Right atrium auricular region (tissue), 2 donors: ENCODE measurements at places on chromosomes 2 and 18. TPM values are rescaled to one million over a fixed set of nuclear protein-coding genes. Genes with fewer than 3 reads are reported as not detected.

ABCB11 gene
- total RNA-seq, result 0.12 TPM

ABCG8 gene
- total RNA-seq, result not detected

DNA sequence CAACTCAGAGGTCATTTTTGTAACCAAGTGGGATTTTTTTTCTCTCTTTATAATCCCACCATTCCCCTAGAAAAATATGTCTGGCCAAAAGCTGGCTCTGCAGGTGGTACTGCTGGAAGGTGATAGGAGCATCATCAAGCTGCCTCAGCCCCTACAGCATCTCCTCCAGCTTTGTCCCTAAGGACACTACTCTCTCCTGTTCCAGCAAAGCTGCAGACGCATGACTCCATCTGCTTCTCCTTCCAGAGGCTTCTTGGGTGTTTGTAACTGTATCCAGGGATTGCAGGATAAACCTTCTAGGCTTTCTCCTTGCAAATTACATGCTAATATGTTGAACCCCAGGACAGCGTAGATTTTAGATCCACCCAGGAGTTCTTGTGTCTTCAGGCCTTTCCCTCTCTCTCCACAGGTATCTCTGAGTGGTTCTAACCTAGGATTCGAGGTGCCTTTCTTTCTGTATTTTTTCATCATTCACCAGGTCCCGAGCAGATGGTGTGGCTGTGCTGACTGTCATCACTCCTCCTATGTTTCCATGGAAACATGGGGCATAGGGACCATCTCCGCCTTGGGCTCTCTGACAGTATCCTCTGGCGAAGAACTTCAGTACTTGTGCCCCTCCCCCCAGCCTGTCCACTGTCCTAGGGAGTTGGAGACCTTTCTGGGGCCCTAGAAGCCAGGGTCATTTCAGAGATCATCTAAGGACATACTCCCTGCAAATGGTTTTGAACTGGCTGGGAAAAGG, 34.3 kb downstream of the AFF3 start:
- H3K4me1 ChIP-seq, result no peaks in the 10 kb centered on the region
- H3K27ac ChIP-seq, result no peak overlapping the region

- DNase-seq, result no peak
- H3K4me3 ChIP-seq, result no peak overlapping the region
- H3K36me3 ChIP-seq, result no peaks in the 10 kb centered on the region
- no peaks in the 10 kb centered on the region for H3K4me1 ChIP-seq
- no peak overlapping the region for H3K27ac ChIP-seq
Observed at GRCh38 chr2:37191253-37191652, 2.8 kb upstream of the SULT6B1 start.

- H3K36me3 ChIP-seq, result no peaks in the 10 kb centered on the region
- no peaks in the 10 kb centered on the region for H3K27me3 ChIP-seq
- no peak overlapping the region for H3K4me3 ChIP-seq
- no peak for DNase-seq
- H3K4me1 ChIP-seq, result no peaks in the 10 kb centered on the region
Observed at GRCh38 chr2:101355401-101356054, 31.8 kb downstream of the CREG2 start.

DNA sequence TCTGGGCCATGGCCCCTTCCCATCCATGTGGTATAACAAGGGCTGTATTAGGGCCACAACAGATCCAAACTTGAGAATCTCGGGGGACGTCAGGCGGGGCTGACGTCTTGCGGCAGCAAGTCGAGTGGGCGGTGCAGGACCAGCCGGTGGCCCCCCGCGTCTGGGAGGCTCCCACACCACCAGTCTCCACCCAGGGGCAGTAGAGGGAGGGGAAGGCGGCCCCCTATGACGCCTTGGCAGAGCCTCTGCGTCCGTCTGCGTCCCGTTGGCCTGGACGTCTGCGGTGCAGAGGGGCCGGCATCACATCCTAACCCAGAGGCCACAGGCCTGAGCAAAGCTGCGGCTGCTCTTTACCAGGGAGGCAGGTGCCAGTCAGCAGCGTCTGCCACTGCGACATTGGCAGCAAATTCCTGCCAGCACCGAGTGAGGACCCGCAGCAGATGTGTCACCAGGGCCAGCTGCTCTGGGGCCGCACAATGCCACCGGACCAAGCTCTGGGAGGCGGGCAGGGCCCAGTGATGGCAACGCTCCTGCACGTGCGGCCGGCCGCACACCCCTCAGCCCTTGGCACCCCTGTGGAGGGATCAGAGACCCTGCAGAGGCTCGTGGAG, 73.8 kb downstream of the KCNG2 start:
- no peaks in the 10 kb centered on the region for H3K27me3 ChIP-seq
- no peaks in the 10 kb centered on the region for H3K4me1 ChIP-seq
- no peaks in the 10 kb centered on the region for H3K36me3 ChIP-seq
- no peak overlapping the region for H3K27ac ChIP-seq

DNA sequence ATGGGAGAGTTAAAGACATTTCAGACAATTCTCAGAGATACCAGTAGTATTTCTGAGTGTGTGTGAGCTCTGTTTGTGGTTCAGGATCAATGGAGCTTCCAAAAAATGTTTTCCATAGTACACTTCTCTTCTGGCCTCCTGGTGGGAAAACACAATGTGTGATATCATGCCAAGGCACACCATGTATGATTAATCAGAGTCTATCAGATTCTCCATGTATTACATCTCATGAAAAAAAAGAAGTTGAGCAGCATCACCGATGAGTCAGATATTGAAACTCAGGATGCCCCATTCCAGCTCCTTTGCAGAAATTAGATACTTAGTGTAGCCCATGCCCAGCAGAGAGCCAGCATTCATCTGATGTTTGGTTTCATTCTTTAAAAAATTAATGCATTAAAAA, 620.3 kb upstream of the POU3F3 start:
- H3K36me3 ChIP-seq, result no peaks in the 10 kb centered on the region
- no peaks in the 10 kb centered on the region for H3K27me3 ChIP-seq

- H3K4me3 ChIP-seq, result no peak overlapping the region
- no peaks in the 10 kb centered on the region for H3K27me3 ChIP-seq
- no peaks in the 10 kb centered on the region for H3K4me1 ChIP-seq
- DNase-seq, result no peak
- H3K36me3 ChIP-seq, result no peaks in the 10 kb centered on the region
Observed at GRCh38 chr2:2703762-2704427, 372.8 kb upstream of the MYT1L start.

DNA sequence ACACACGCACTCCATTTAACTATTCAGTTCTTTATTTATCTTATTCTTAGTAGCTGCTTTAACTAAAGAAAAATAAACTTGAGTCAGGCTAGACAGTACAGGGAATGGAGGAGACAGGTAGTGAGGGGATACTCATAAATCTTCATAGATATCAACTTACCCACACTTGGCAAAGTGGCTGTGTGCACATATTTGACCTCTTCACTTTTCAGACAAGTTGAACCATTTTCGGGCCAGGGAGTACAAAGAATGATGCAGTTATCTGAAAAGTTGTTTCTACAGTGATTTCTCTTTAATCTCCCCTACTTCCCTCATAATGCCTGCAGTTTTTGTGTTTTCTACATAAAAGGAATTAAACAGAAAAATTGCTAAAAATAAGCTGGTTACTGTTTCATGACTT, 307.5 kb downstream of the GULP1 start:
- no peaks in the 10 kb centered on the region for H3K36me3 ChIP-seq
- no peak for DNase-seq
- H3K4me1 ChIP-seq, result no peaks in the 10 kb centered on the region
- no peak overlapping the region for H3K4me3 ChIP-seq
- peak overlapping the region; percentile 49 for H3K27ac ChIP-seq

- H3K27me3 ChIP-seq, result no peaks in the 10 kb centered on the region
- no peaks in the 10 kb centered on the region for H3K4me1 ChIP-seq
- H3K27ac ChIP-seq, result peak overlapping the region; percentile 75
- H3K4me3 ChIP-seq, result peak overlapping the region; percentile 85
Observed at GRCh38 chr2:218671097-218671653, 627 bp downstream of the RNF25 start.

- DNase-seq, result no peak
- H3K27me3 ChIP-seq, result no peaks in the 10 kb centered on the region
- no peak overlapping the region for H3K4me3 ChIP-seq
- no peak overlapping the region for H3K27ac ChIP-seq
Observed at GRCh38 chr18:22613788-22614187, 196.1 kb upstream of the CTAGE1 start.

DNA sequence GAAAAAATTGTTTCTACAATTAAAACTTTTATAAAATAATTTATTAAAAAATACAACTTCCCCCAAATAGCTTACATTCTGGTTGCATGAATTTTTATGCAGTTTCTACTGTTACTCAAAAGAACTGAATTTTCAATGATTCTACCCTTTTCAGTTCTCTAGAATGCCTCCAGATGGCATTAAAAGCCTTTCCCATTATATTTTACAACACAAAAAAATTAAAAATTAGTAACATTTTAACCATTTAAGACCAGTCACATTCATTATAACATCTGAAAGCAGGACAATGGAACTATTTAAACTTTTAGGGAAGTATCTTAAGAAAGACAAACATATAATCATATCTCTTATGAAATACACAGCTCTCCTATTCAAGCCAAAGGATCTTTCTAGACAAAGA, 236.0 kb upstream of the REV1 start:
- H3K27me3 ChIP-seq, result no peaks in the 10 kb centered on the region
- peaks cover 36% of the 10 kb centered on the region for H3K4me1 ChIP-seq
- no peaks in the 10 kb centered on the region for H3K36me3 ChIP-seq
- no peak overlapping the region for H3K27ac ChIP-seq
- no peak for DNase-seq

GRCh38 chr2:156300337-156300736, 32.2 kb downstream of the NR4A2 start:
- H3K36me3 ChIP-seq, result no peaks in the 10 kb centered on the region
- no peak overlapping the region for H3K4me3 ChIP-seq
- H3K4me1 ChIP-seq, result no peaks in the 10 kb centered on the region
- DNase-seq, result no peak
- no peak overlapping the region for H3K27ac ChIP-seq

- H3K27ac ChIP-seq, result peak overlapping the region; percentile 99
- H3K4me3 ChIP-seq, result peak overlapping the region; percentile 62
- no peaks in the 10 kb centered on the region for H3K36me3 ChIP-seq
- DNase-seq, result no peak
Observed at GRCh38 chr18:2656981-2657512, 1.5 kb downstream of the SMCHD1 start.

GRCh38 chr2:10027660-10028330, 15.6 kb upstream of the KLF11 start:
- peak overlapping the region; percentile 54 for H3K27ac ChIP-seq
- H3K4me1 ChIP-seq, result no peaks in the 10 kb centered on the region
- DNase-seq, result no peak
- no peaks in the 10 kb centered on the region for H3K27me3 ChIP-seq
- no peaks in the 10 kb centered on the region for H3K36me3 ChIP-seq

DNA sequence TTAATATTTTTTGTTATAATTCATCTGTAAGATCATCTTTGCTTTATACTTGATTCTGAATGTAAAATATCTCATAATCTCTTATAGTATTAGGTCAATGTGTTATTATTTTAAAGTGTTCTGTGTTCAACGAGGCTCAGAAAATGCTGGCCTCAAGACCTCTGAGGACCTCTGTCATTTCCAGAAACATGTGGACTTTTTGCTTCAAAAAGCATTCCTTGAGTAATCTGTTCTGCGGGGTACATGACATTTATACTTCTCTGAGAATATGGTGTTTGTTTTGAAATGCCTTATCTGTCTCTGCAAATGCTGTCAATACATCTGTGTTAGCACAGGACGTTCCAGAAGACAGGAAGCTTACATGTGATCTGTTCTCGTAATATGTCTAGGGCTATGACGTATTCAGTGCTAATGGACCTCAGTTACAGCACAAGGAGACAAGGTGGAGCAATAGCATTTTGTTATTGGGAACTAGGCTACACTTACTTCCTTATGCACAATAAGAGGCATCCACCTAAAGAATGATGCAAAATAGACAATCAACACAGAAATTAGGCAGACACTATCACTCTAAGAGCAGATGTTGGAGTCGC, 37.6 kb upstream of the IL1RL1 start:
- H3K4me3 ChIP-seq, result no peak overlapping the region
- H3K27me3 ChIP-seq, result no peaks in the 10 kb centered on the region
- H3K4me1 ChIP-seq, result no peaks in the 10 kb centered on the region
- no peaks in the 10 kb centered on the region for H3K36me3 ChIP-seq
- DNase-seq, result no peak
- H3K27ac ChIP-seq, result peak overlapping the region; percentile 33

DNA sequence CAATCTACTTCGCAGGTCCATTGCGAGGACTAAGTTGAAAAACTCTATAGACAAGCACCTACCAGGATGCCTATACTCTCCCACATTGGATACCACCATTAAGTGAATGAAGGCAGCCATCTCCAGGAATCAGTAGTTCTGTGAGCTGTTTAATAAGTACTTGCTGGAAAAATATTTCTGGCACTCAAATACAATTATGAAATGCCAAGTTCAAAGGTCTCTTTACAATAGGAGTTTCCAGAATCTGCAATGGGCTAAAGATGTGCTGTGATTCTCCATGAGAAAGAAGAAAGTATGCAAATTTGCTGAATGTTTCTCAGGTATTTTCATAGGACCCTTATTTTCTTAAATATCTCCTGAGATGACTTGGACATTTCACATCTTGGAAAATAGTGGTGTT, 103.0 kb downstream of the AP1S3 start:
- H3K4me1 ChIP-seq, result no peaks in the 10 kb centered on the region
- H3K36me3 ChIP-seq, result no peaks in the 10 kb centered on the region
- no peak overlapping the region for H3K27ac ChIP-seq
- DNase-seq, result no peak
- H3K27me3 ChIP-seq, result no peaks in the 10 kb centered on the region

GRCh38 chr2:168156661-168157060, 90.7 kb downstream of the STK39 start:
- no peaks in the 10 kb centered on the region for H3K36me3 ChIP-seq
- no peaks in the 10 kb centered on the region for H3K27me3 ChIP-seq
- H3K4me1 ChIP-seq, result peaks cover 30% of the 10 kb centered on the region
- H3K4me3 ChIP-seq, result no peak overlapping the region
- no peak for DNase-seq
- H3K27ac ChIP-seq, result peak overlapping the region; percentile 4

DNA sequence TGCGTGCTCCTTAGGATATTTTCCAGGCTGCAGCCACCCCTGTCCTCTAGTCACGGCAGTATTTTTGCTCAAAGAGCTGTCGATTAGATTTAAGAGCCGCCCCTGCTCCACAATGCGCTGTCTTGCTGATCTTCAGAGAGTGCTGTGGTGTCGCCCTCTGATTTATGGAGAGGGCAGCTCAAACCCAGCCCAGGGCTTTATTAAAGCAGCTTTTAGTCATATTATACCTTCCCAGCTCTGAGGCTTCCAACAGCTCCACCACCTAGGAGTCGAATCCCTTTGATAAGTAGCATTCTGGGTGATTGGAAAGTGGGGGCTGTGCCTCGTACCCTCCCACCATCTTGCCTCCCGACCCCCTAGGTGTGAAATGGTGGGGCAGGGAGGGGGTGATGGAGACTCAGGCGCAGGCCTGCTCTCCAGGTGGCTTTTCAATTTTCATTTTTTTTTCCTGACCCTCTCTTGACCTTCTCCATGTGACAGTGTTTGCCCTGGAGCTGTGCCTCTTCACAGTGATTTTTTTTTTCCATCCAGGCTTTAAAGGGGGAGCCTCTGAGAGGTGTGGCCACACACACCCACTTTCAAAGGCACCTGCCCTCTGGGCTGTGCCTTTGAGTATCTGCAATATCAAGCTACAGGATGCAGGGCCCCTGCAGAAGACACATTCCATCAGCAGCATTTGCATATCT, 53.1 kb upstream of the NRP2 start:
- no peaks in the 10 kb centered on the region for H3K36me3 ChIP-seq
- no peak for DNase-seq
- H3K27ac ChIP-seq, result no peak overlapping the region
- no peak overlapping the region for H3K4me3 ChIP-seq
